ENCODE measurements at places on chromosomes 1 and 21.

DNA sequence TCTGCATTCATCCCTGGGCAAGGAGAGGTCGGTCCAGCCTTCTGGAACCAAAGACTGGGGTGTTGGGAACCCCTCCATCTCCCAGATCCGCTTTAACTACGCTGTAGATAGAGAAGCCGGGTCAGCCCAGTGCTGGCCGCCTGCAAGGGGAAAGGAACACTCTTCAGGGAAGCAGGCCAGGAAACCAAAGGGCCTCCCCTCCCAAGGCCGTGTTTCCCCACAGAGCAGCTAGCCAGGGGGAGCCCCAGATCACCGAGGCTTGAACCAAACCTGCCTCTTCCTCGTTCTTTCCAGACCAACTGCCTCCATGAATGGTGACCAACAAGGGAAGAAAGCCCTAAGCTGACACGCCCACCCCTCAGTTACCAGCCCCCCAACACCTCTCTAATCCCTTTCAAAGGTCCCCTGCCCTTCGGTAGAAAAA lies 1.2 kb upstream of the CHD5 start:
- DNase-seq = no peak

DNA sequence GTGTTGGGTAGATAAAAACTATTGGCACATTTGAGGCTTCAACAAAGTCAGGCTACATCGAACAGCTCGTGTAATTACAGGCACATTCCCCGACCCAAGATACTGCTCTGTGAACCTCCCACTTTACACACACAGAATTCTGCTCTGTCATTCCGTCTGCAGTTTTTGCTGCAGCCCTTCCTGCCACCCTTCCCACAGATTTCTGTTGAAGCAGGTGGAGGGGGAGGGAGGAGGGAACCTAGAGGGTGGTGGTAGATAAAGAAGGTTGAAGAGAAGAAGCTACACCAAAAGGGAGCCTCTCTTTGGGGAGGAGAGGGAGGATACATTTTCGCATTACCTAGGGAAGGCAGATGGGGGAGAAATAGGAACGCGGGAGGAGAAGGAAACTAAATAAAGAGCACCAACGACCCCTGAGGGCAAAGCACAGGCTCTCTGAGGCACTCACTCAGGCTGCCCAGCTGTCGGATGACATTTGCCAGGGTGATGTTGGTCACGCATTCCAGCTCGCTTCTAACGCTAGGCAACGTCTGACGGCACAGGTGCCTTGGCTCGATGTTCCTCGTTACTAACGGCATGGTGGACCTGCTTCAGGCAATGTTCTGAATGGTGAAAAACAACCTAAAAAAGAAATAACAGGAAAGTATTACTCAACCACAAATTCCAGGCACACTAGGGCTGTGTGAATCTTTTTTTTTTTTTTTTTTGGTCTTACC lies 36.0 kb downstream of the GPR3 start:
- DNase-seq = no peak

- DNase-seq = no peak
Measured at GRCh38 chr1:151002051-151002450, 4.7 kb downstream of the MINDY1 start.

- no peak for DNase-seq
Measured at GRCh38 chr1:83673312-83673711, 325.6 kb downstream of the TTLL7 start.

DNA sequence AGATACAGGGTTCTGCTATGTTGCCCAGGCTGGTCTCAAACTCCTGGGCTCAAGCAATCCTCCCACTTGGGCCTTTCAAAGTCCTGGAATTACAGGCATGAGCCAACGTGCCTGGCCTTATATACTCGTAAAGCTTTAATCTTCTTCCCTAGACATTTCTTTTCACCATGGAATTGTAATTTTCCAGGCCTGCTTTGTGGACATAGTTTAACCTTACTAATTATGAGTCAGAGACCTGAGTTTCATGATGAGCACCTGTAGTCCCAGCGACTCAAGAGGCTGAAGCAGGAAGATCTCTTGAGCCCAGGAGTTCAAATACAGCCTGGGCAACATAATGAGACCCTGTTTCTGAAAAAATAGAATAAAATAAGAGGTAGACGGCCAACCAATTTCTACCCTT lies 12.3 kb downstream of the PATJ start:
- DNase-seq = no peak

- no peak for DNase-seq
Measured at GRCh38 chr1:40692429-40692895, 958 bp downstream of the NFYC start.

DNA sequence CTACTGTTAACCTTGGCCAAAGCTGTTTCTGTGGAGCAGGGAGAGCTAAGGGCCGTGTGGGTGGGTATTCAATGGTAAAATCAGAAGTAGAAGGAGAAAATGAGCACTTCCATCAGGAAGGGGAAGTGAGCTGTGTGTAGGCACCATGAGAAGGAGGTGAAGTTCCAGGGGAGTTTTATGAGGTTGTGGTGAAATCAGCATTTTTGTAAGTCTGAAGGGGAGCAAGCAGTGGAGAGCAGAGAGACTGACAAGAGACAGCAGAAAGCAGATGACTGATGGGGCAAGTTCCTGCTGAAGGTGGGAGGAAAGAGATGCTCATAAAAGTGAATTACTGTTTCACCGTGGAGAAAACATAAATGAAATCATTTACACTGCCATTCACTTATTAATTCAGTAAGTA lies 2.7 kb upstream of the GPR88 start:
- DNase-seq = no peak

DNA sequence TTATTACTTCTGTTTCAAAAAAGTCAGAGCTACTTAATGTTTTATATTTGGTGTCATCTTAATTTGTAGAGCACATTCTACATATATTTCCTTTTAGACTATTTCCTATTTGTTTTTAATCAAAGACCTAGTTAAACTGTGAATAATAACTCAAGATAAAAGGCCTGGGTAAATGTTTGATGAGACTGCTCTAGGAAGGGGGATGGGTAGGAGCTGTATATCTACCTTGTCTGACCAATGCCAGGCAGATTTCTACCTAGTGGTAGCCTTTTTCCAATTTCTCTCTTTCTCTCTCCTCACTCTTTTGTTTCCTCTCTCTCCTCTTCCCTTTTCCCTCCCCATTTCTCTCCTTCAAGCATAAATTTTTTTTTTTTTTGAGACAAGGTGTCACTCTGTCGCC lies 31.9 kb upstream of the IVNS1ABP start:
- DNase-seq = no peak

GRCh38 chr1:182965861-182966260 lies 12.9 kb upstream of the SHCBP1L start:
- DNase-seq = no peak

DNA sequence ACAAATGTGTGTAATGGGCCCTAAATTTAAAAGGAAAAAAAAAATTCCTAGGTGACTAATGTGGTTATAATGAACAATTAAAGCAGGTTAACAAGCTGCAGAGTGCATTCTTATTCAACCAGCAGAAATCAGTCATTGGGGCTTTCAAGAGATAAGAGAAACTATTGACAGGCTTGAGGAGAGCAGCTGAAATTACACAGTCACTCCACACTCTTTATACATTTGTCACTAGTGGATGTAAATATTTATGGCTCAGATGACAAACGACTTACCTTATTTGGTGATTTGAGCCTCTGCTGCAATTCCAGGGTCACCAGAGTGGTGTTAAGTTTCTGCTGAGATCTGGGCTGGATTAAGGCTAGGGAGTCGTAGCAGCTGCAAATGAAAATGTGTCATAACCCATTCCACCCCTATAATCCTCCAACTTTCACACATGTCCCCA lies 896.3 kb downstream of the TTLL7 start:
- peak; percentile 81 for DNase-seq

GRCh38 chr1:43512681-43513080 lies 18.0 kb upstream of the PTPRF start:
- DNase-seq = no peak

- DNase-seq = no peak
Measured at GRCh38 chr1:169261884-169262283, 105.7 kb downstream of the NME7 start.

DNA sequence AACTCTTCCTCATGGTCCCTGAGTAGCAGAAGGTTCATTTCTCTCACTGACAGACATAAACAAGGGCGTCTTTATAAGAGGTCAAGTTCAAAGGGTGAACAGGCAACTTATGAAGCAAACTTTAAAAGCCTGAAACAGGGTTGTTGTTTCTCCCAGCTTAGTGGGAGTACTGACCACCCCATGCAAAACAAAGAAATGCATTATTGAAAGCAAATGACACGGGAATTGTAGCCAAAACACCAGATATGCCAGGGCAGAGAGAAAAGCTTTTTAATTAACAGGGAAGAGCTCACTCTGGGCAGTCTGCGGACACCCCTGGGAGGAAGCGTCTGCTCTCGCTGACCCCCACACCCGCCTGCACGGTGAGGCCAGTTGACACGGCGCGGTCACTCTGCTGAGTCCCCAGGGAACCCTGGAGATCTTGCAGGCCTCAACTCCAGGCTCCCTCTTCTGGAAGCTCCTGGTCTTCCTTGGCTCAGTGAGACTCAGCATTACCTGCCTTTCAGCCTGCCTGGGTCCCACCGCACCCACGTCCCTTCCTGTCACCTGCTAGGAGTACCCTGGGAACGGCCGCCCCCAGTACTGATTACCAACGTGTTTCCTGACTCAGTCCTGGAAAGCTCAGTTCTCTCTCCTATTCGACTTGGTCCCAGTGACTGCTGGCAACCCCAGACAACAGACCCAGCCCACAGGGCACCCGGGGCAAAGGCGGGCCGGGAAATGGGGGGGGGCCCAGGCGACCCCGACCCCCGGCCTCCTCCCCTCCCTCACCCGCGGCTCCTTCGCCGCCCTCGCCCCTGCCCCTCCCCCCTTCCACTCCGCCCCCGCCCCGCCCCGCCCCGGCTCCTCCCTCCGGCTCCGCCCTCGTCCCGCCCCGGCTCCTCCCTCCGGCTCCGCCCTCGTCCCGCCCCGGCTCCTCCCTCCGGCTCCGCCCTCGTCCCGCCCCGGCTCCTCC lies 972 bp downstream of the CFAP410 start:
- DNase-seq = peak; percentile 59

GRCh38 chr21:22516230-22516629 lies 1518.0 kb downstream of the NCAM2 start:
- DNase-seq = no peak

DNA sequence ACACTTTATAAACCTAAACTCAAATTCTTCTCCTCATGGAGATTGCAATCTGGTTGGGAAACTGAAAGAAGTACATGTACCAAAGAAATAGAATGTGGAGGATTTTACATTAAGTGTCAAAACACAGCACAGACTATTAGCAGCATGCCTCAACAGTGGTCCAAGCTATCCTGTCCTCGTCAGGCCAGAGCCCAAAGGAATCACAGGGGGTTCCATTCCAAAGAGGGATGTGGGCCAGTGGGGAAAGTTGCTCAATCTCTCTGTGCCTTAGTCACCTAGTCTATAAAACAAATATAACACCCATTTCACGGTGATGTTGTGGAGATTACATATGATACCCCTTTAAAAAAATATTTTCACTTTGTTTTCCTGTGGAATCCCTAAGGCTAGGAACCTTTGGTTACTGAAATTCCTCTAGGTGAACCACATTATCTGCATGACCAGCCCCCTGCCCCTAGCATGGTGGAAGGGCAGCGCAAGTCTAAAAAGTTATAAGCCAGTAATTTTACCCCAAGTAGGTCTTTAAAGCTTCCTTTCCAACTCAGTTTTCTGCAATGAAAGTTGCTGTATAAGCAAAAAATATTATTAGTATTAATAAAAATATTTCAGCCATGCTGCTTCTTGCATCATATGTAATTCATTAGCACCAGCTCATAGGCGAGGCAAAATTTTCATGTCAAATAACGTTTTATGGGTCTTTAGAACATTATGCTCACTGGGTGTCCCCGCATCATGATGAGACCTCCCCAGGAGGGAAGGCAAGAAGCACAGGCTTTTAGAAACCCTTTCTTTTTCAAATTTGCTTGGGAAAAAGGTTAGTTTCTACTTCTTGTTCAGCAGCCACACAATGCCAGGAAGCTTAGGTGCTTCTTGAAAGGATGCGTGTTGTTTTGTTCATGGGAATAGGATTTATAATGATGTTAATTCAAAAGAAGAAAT lies 548.8 kb upstream of the PKN2 start:
- DNase-seq = no peak

- no peak for DNase-seq
Measured at GRCh38 chr21:31194510-31195293, 149.4 kb downstream of the TIAM1 start.

DNA sequence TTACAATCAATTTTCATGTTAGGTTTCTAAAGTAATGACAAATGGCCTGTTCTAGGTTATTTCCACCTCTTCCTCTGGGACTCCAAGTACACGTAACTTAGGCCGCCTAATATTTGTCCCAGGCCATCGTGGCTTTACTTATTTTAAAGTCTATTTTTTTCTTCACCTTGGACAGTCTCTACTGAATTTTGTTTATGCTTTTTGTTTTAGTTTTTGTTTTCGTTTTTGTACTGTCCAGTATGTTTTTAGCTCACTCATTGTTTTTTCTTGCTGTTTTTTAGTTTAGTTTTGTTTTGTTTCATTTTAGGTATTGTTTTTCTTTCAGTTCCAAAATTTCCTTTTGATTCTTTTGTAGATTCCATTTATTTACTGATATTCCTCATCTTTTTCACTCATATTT lies 187.7 kb upstream of the RNPC3 start:
- no peak for DNase-seq

DNA sequence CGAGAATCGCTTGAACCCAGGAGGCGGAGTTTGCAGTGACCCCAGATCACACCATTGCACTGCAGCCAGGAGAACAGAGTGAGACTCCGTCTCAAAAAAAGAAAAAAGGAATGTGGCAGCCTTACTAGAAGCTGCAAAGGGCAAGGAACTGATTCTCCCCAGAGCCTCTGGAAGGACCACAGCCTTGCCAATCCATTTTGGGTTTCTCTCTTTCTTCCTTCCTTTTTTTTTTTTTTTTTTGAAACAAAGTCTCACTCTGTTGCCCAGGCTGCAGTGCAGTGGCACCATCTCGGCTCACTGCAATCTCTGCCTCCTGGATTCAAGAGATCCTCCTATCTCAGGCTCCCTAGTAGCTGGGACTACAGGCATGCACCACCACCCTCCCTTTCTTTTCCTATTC lies 9.9 kb upstream of the IFNGR2 start:
- DNase-seq = no peak

- no peak for DNase-seq
Measured at GRCh38 chr1:80008934-80009333, 1002.4 kb upstream of the ADGRL4 start.

DNA sequence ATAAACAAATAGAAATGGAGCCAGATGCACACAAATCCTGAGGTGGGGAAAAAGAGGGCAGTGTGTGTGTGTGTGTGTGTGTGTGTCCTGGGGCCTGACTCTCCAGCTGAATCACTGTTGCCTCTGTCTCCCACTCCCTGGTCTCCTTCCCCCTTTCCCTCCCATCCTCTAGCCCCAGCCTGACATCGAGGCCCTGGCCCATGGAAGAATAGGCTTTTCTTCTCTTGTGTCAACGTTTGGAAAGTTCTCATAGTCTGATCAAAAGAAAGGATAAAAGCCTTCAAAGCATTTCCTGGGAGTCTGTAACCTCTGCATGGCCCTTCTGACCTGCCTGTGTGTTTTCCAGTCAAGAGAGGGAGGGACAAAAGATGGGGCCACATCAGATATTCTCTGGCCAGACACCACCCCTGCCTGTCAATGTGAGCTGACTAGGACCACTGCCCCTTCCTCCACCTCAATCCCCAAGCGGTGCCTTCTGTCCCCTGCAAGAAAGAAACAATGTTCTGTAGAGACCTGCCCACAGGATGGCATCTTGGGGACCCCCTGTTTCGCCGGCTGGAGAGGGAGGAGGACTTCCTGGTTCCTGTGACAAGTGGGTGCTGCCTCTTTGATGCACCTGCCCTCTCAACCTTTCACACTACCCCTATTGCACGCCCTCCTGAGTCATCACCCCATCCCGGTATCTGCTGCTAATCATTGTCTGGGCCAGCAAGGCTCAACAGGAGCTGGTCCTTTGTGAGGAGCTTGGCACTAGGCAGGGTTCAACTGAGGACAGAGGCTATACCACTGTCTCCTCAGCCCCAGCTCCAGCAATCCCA lies 16.2 kb downstream of the KCNJ10 start:
- no peak for DNase-seq

- DNase-seq = no peak
Measured at GRCh38 chr1:54094001-54094729, 40.8 kb downstream of the TCEANC2 start.
